Testis (tissue), 5 donors: ENCODE measurements at places on chromosomes 3 and 15.

DNA sequence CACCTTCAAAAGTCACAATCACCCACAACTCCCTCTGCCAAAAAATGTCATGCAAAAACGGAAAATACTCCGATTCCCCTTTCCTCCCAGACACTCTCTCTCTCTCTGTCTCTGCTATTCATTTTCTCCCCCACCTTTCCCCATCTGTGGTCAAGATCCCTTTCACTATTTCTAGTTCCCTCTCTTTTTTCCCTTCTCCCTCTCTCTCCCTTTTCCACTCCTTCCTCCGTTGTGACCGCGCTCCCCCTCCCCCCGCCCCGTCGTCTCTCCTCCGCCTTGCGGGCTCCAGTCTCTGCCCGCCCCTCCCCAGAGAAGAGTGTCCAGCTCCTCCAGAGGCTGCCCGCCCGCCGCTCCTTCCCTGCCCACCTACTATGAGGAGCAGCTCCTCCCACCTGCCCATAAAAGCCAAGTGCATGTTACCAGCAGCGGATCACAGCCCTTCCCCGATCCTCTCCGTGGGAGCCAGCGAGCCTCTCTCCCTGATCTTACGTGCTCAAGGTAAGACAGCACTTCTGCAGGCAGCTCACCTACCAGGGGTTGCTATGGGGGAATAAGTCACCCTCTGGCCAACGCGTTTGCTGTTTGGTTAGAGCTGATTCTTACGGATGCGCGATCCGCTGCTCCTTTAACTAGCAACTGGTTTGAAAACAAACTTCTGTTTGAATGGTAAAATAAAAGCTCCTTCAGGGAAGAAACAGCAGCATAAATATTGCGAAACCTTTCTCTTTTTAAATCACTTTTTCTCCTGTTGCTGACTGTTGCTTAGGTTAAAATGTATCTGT lies at the start of gene COL8A1:
COL8A1 (plus strand) TSS at position 428 of the 782 bp plus-strand sequence. CDS start 152,089 bp downstream, outside the sequence.
- H3K4me1 ChIP-seq = no peaks in the 10 kb centered on the region
- no peaks in the 10 kb centered on the region for H3K36me3 ChIP-seq
- H3K27ac ChIP-seq = peak within 1 kb of the TSS; percentile 23
- DNase-seq = peak; percentile 36
- peak within 1 kb of the TSS; percentile 27 for H3K4me3 ChIP-seq
- no peaks in the 10 kb centered on the region for H3K27me3 ChIP-seq

- H3K27ac ChIP-seq = no peak overlapping the region
- no peaks in the 10 kb centered on the region for H3K27me3 ChIP-seq
- H3K36me3 ChIP-seq = no peaks in the 10 kb centered on the region
- H3K4me3 ChIP-seq = no peak overlapping the region
Measured at GRCh38 chr15:34233614-34234013, 8.8 kb downstream of the EMC4 start.

- peak; percentile 85 for DNase-seq
- peak within 1 kb of the TSS; percentile 82 for H3K4me3 ChIP-seq
- H3K4me1 ChIP-seq = peaks cover 12% of the 10 kb centered on the region
- H3K36me3 ChIP-seq = no peaks in the 10 kb centered on the region
- no peaks in the 10 kb centered on the region for H3K27me3 ChIP-seq
Measured at GRCh38 chr15:88913017-88913849, at the start of gene MFGE8. MFGE8 (minus strand) TSS chr15:88913379; CDS start chr15:88913319, 60 bp downstream.

- no peaks in the 10 kb centered on the region for H3K27me3 ChIP-seq
- H3K36me3 ChIP-seq = no peaks in the 10 kb centered on the region
- no peak overlapping the region for H3K27ac ChIP-seq
- H3K4me1 ChIP-seq = no peaks in the 10 kb centered on the region
- DNase-seq = no peak
Measured at GRCh38 chr3:77420336-77420735, 380.4 kb downstream of the ROBO2 start.

DNA sequence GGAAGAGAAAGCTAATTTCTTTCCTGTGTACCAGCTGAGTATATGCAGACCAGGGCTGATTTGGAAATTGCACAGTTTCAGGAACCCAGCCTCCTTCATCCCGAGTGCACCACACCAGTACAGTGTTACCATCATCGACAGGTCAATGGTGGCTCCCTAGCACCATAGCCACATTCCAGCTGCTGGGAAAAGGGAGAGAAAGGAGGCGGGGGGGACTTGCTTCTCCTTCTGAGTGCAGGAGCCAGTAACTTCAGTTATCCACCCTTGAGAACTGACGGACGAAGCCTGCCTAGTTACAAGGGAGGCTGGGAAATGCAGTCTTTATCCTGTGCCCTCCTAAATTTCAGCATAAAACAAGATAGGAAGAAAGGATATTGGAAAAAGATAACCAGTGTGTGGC lies 129.7 kb upstream of the PRICKLE2 start:
- H3K36me3 ChIP-seq = no peaks in the 10 kb centered on the region
- H3K27ac ChIP-seq = no peak overlapping the region
- H3K4me1 ChIP-seq = peaks cover 4% of the 10 kb centered on the region
- no peak for DNase-seq
- H3K4me3 ChIP-seq = no peak overlapping the region

- H3K27ac ChIP-seq = no peak overlapping the region
- H3K27me3 ChIP-seq = no peaks in the 10 kb centered on the region
- H3K4me3 ChIP-seq = no peak overlapping the region
- no peaks in the 10 kb centered on the region for H3K36me3 ChIP-seq
- no peaks in the 10 kb centered on the region for H3K4me1 ChIP-seq
- DNase-seq = no peak
Measured at GRCh38 chr3:57370341-57370740, 77.9 kb upstream of the ASB14 start.

- H3K27me3 ChIP-seq = no peaks in the 10 kb centered on the region
- DNase-seq = no peak
- H3K36me3 ChIP-seq = no peaks in the 10 kb centered on the region
Measured at GRCh38 chr3:16509721-16510619, 3.5 kb downstream of the RFTN1 start.

GRCh38 chr15:63060699-63061098 lies 18.2 kb downstream of the TPM1 start:
- H3K4me1 ChIP-seq = peaks cover 5% of the 10 kb centered on the region
- H3K27me3 ChIP-seq = no peaks in the 10 kb centered on the region
- no peak for DNase-seq
- H3K4me3 ChIP-seq = no peak overlapping the region
- H3K27ac ChIP-seq = no peak overlapping the region

- H3K4me3 ChIP-seq = no peak overlapping the region
- peaks cover 7% of the 10 kb centered on the region for H3K4me1 ChIP-seq
- H3K36me3 ChIP-seq = no peaks in the 10 kb centered on the region
- H3K27ac ChIP-seq = no peak overlapping the region
- DNase-seq = no peak
- no peaks in the 10 kb centered on the region for H3K27me3 ChIP-seq
Measured at GRCh38 chr3:150144191-150144708, 173.6 kb upstream of the PFN2 start.
